ENCODE measurements at places on chromosomes 1 and 21.

DNA sequence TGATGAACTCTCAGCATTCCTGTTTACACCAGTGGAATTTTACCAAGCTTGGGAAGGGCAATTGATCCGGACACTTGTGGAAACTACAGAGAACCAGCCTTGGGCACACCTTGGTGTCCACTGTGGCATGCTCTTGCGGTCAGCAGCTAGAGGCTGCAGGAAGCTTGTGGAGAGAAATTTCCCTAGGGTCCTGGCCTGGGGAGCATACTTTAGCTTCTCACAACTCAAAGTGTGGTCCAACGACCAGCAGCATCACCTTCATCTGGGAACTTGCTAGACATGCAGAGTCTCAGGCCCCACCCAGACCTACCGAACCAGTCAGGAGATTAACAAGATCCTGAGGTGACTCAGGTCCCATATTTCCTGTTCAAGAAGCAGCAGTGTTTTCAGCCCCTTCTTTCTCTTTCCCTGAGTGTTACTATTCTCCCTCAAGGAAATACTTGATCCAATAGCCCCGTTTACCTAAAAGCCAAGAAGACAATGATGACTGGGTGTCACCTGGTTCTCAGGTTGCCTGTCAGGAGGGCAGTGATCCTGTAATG lies 55.7 kb upstream of the KCNE2 start:
- no peak for DNase-seq

GRCh38 chr1:227440182-227440581 lies 121.9 kb upstream of the CDC42BPA start:
- DNase-seq = no peak

- DNase-seq = no peak
These were observed 2.8 kb downstream of the SRSF10 start for GRCh38 chr1:23977187-23977853.

GRCh38 chr1:170714163-170714562 lies 50.2 kb downstream of the PRRX1 start:
- no peak for DNase-seq

DNA sequence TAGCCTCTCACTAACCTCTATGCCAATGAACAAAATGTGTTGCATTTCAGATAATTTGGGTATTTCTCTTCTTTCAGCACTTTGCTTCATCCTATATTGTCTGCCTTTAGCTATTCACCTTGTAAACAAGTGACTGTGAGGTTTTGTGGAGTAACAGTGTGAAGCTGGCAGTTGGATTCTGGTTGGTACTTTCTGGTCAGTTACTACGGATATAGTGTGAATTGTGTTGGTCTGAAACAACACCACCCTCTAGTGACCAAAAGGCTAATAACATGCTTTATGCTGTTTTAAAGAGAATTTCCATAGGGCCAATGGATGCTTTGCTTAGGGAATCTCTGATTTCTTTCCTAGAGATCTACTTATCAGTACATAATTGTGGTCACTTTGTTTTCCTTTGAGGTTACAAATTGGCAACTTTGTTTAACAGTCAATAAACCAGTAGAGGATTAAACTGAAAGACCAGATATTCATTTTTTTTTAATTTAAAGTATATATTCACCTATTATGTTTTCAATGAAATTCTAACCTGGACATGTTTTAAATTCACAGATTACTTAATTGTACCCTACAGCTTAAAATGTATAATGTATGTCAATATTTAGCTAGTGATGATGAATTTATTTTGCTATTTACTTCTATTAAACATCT lies 2.5 kb upstream of the PTGER3 start:
- peak; percentile 25 for DNase-seq

DNA sequence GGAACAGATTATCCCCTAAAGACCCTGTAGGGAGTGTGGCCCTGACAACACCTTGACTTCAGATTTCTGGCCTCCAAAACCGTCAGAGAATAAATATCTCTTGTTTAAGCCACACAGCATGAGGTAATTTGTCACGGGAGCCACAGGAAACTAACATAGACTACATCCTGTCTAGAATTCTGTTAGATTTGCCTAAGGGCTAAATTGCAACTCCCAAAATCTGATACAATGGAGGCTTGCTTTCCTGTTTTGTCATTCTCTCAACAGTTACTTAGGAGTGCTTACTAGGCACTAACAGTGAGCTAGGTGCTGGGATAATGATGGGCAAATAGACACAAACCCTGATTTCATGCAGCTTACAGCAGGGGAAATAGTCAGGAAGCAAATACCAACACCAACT lies 141.6 kb downstream of the MIS18A start:
- no peak for DNase-seq

DNA sequence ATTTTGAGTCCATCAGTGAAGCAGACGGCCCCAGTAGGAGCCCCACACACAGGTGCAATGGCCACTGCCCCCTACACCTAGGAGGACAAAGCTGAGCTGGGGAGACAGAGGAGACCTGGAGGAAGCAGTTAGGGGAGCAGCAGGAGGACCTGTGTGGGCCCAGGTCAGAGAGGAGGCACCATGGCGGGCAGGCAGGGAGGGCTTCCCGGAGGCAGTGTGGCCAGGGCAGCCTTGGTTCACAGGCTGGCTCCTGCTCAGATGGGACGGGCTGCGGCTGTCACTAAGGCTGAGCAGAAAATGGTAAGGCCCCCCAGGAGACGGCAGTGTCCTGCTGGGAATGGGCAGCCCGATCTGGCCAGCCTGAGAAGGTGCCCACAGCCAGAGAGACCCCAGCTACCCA lies 15.4 kb downstream of the MEGF6 start:
- DNase-seq = no peak

GRCh38 chr21:33403786-33404585 lies 773 bp downstream of the IFNGR2 start:
- DNase-seq = no peak

GRCh38 chr1:232437510-232437909 lies 192.4 kb downstream of the SIPA1L2 start:
- no peak for DNase-seq

GRCh38 chr1:206575894-206576737 lies 36.1 kb downstream of the EIF2D start:
- DNase-seq = no peak

DNA sequence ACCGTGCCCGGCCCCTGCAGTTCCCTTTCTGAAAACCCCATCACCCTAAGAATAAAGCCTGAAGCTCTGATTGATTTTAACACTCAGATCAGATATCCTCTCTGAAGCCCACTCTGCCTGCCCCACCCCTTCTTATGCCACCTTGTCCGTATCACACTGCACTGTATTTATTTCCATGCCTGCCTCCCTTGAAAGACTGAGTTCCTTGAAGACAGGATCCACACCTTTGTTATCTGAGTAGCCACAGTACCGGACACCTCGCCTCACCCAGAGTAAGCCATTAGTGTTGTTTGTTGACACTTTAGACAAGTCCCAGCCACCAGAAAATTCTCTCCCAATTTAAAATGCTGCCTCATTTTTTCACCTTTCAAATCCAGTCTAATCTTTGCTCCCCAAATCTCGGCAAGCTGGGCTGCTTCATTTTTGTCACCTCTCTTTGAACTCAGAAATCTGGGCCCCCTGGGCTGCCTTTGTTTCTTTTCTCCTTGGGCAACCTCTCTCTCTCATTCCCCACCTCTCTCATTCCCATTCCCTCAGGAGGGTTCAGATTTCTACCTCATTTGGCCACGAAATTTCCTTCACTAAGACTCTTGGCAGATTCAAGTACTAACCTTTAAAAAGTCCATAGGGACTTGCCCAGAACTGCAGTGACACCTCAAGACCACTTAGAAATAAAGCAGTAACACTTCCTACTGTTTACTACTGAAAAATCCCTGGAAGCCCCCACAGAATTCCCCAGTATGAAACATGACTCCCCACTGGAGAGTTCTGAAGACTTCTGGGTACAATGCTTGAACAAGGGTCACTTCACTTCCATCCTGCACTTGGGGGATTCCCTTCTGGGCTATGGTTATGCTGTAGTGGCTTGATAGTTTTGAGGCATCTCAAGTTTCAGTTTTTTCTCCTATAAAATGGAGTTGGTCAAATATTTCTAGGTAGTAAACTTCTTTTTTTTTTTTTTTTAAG lies 8.7 kb upstream of the PPP1R15B start:
- DNase-seq = no peak

- no peak for DNase-seq
These were observed 111.9 kb upstream of the C21orf91 start for GRCh38 chr21:17931080-17931479.

GRCh38 chr1:9331016-9331415 lies 38.3 kb downstream of the SPSB1 start:
- DNase-seq = no peak

- DNase-seq = no peak
These were observed 43.5 kb downstream of the CD34 start for GRCh38 chr1:207867136-207868109.

- DNase-seq = no peak
These were observed 44.2 kb upstream of the LAPTM5 start for GRCh38 chr1:30801771-30802198.

DNA sequence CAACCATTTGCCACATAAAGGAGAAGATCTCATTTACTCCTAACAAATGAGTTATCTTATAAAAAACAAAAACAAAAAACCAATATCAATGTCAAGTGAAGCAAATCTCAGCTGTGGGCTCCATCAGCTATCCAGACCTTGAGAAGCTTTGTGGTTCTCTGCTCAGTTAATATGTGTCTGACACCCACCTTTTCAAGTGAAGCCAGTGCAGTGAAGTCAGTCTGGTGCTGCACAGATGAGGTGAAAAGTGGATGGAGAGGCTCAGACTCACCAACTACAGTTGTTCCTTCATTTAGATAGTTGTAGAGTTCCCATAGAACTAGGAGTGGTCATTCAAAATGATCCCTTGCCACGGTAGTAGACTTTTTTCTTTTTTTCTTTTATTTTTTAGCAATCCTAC lies 106.8 kb downstream of the NTNG1 start:
- no peak for DNase-seq

DNA sequence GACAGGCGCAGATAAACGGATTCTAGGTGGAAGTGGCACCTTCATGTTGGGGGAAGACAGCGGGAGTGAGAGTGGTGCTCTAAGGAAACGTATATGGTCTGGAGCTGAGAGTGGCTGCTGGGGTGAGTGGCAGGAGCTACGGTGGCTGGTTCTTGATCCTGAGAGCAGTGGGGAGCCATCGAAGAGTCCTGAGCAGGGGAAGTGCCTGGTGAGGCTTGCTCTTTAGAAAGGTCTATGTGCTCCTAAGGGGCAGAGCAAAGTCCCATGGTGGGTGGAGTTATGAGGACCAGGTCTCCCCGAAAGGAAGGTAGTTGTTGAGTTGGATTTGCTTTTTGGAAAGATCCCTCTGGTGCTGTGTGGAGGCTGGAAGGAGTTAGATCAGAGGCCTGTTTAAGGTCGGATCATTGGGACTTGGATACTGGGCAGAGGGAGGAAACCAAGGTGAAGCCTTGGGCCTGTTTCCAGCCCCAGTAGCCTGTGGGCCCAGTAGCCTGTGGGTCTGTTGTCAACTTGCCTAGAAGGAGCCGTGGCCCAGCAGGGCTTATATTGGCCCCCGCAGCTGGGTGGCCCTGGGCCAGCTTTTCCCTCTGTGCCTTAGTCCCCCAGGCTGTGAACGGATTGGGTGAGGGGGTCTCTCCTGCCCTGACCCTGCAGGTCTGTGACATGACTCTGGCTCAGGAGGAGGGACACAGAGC lies 33.0 kb downstream of the ACOT11 start:
- DNase-seq = no peak

DNA sequence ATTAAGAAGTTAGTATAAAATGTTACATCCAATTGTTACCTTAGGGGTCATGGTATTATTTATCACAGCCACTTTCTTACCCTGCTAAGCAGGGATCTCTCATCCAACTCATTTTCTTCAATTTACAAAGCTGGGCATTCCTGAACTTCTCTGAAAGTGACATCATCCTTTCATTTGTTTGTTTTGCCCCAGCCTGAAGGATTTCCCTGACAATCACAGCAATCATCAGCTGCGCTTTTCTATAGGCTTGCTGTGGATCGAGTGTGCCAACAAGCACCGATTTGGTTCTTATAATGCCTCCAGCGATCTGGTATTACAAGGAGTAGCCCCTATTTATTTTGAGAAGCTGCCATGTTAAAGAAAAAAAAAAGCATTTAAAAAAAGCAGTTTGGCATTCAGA lies 240.2 kb downstream of the USH2A start:
- DNase-seq = peak; percentile 60

DNA sequence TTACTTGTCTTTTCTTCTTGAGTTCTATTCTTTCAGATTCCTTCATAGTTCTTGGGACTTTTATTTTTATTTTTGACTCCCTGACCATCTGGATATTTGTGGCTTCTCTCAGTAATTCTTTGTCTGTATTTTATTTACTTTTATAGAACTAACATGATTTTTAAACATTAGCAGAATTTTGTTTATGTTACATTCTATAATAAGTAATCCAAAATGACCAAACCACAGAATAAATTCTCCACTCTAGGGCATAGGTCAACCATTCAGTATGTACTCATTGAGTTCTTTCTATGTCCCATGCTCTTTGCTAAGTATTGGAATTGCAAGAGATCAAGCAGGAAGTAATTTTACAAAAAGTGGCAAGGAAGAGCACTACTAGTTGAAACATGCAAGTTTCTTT lies 969.0 kb downstream of the TTLL7 start:
- DNase-seq = no peak

DNA sequence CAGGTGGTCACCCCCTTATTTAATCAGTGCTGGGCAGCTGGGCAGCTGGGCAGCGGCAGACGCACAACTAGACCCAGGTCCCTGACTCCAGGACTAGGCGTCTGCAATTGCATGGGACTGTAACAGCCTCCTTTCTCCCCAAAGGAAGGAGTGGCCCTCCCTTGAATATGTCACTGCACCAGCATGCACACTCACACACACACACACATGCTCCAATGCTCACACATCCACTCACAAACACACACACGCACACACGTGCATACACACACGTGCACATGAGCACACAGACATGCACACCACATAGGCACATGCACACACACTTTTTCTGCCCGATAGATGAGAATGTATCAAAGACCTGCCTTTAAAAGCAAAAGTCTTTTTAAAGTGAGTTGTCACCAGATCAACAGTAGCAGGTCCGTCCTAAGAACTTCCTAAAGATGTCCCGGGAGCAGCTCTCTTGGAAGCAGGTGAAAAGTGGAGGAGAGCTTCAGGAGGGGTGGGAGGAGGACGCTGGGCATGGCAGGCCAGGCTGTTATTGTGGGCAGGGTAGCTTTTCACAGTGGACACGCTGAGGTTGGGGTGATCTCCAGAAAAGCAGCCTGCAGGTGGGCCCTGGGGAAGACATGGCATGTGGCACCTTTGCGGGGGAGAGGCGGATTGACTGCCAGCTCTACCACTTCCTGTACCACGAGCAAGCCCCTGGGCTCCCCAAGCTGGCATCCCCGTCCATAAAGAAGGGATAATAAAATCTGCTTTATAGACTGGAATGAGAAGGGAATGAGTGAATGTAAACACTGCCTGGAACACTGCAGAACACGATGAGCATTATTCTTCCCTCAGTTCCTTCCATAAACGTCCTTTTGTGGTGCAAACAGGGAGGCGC lies 1.7 kb downstream of the PDE9A start:
- no peak for DNase-seq

All from kidney epithelial cell (primary cell).